ENCODE measurements at places on chromosomes 1 and 21. TPM values are rescaled to one million over a fixed set of nuclear protein-coding genes. Genes with fewer than 3 reads are reported as not detected.

GRCh38 chr1:27504588-27505419, 14.8 kb upstream of the WASF2 start:
- no peak for DNase-seq

GRCh38 chr1:218811497-218811896, 362.2 kb upstream of the LYPLAL1 start:
- no peak for DNase-seq

DNA sequence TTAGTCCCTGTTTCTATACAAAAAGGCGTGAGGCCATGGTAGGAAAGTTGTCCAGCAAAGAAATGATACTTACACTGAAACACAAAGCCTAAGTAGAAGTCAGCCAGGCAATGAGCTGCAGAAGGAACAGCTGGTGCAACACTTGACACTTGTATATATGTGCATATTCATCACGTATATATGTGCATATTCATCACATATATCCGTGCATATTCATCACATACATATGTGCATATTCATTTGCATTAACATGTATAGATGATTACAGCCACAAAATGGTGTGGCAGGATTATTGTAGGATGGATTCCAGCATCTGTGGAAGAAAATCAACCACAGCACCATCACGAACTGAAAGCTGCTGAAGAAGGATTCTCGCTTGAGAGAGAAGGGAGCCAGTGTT, 189.0 kb upstream of the RGS18 start:
- DNase-seq, result no peak

DNA sequence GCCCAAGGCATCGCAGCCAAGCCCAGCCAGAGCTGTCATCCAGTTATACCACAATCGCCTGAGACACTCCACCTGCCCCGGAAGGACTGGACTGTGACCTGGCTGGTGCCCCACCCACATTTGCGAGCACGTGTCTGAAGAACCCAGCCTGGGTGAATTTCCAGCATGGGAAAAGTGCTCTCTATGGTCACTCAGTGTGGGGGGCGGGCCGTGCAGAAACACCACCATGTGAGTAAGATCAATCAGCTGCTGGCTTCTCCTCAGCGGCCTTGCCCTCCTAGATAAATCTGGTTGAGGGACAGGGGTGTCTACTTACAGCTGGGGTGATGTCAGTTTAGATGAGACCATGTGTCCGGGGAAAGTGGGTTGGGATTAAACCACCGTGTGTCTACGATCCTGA, 44.8 kb downstream of the URB1 start:
- no peak for DNase-seq

The CCDC30 gene
- total RNA-seq, result 5.4 TPM

GRCh38 chr21:33020558-33021100, 5.1 kb upstream of the OLIG2 start:
- DNase-seq, result no peak

- no peak for DNase-seq
These were observed 475.0 kb downstream of the SMYD3 start for GRCh38 chr1:246032031-246032551.

DNA sequence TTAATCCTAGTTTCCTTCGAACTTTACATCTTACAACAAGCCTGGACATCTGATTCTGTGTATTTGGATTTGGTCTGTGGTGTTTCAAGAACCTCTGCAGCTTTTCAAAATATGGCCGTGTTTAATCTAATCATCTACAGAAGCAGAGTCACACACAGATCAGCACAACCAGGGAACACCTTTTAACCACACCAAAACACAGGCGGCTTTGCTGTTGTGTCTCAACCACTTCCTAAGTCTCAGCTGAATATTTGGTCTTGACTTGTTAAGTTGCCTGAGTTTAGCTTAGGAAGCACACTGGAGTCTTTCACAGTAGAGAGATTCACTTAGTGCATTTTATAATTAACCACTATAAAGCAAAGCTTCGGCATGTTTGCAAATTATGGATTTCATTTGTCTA, 17.1 kb downstream of the ADAMTS5 start:
- DNase-seq, result no peak

The ZBTB8A gene
- not detected for total RNA-seq

- DNase-seq, result no peak
These were observed 34.8 kb upstream of the TENT5C start for GRCh38 chr1:117570988-117571409.

- DNase-seq, result peak; percentile 72
These were observed 29.3 kb downstream of the SLC66A1 start for GRCh38 chr1:19341201-19342061.

GRCh38 chr1:33097137-33097611, 16.2 kb downstream of the AZIN2 start:
- no peak for DNase-seq

DNA sequence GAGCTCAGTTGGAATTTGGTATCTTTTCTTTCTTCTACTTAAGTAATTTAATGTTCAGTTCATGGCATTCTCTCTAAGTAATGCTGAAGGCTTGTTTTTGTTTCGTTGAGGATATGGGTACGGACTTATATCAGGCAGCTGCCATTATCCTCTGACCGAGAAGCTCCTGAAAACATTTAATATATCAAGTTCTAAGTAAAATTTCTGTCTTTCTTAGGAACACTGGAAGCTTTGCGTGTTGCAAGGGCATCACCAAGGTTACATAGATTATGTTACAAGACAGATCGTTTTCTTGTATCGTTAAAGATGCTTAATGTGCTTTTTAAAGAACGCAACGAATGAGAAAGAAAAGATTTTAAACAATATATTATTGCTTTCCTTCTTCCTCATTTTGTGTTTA, 1.0 kb upstream of the GALNT2 start:
- no peak for DNase-seq

The TDRD10 gene
- not detected for total RNA-seq

The SLC1A7 gene
- not detected for total RNA-seq

GRCh38 chr1:33428661-33429060, 2.2 kb downstream of the PHC2 start:
- DNase-seq, result no peak

DNA sequence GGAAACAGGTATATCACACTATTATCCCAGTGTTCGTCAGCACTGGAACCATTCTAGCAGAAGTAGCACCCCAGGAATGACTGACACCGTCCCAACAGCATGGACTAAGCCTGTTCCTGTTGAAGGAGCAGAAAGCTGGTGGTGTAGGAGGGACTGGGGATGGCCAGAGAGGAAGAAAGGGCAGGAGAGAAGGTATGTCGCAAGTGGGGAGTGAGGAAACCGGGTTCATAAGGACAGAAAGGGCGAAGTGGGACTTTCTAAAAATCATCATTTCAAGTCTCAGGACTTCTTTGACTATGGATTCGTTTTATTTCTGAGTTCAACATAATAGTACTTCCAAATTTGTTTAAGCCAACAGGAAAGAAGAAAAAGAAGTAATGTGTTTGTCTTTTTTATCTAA, 19.7 kb upstream of the MX1 start:
- no peak for DNase-seq

The ALPL gene
- not detected for total RNA-seq

GRCh38 chr1:20429296-20429695, 56.7 kb downstream of the CAMK2N1 start:
- DNase-seq, result no peak

The SPATC1L gene
- 11.2 TPM for total RNA-seq

- DNase-seq, result no peak
These were observed 82.4 kb downstream of the SMYD2 start for GRCh38 chr1:214363386-214363785.

- DNase-seq, result no peak
These were observed 14.7 kb upstream of the NPHP4 start for GRCh38 chr1:6006882-6007281.

The FAM167B gene
- total RNA-seq, result 1.5 TPM

The FAM72D gene
- 0.31 TPM for total RNA-seq

The PIK3C2B gene
- total RNA-seq, result 39.5 TPM

DNA sequence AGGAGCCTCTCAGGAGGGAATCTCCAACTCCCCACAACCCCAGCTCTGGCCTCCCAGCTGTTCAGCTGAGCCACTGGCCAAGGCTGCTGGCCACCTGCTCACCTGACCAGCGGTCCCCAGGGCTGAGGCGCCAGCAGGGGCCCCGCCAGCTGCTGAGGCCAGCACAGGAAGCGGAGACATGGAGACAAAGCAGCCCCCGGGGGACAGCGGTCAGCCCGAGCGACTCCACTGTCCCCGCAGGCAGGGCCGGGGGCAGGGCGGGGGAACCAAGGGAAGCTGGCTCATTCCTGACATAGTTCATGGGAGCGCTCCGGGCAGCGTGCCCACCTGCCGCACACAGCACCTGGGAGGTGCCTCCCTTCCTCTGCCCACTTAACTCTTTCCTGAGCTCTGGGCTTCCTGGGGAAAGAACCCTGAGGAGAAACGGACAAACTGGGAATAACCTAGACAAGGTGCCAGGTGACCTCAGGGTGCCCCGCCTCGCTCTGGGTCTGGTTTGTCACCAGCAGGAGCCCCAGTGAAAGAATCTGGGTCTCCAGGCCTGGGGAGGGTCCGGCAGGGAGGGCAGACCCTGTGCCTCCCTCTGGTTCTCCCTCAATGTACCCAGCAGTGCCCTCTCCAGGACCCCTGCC, 10.7 kb downstream of the EPHA2 start:
- no peak for DNase-seq

GRCh38 chr1:218397752-218398339, 52.7 kb downstream of the TGFB2 start:
- DNase-seq, result no peak

GRCh38 chr1:52159033-52159789, 17.3 kb downstream of the ZFYVE9 start:
- DNase-seq, result no peak

GRCh38 chr1:111213412-111213811, 13.0 kb upstream of the DENND2D start:
- DNase-seq, result no peak

The HFM1 gene
- not detected for total RNA-seq

DNA sequence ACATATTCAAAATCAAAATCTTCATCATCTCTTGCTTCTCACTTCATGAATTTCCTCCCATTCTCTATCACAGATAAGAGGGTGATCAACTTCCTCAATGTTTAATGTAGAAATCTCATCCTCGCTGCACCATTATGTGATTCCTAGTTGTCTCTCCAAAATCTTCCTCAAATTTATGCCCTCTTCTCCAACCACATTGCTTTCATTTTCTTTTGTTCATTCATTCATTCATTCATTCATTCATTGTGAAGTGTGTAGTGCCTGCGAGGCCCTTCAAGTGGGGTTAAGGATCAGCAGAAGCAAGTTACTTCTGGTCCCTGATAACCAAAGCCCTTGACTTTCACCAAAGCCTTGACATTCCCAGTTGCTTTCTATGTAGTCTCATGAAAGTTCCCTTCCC, 33.5 kb upstream of the HIVEP3 start:
- DNase-seq, result no peak

The TRIM63 gene
- total RNA-seq, result not detected

DNA sequence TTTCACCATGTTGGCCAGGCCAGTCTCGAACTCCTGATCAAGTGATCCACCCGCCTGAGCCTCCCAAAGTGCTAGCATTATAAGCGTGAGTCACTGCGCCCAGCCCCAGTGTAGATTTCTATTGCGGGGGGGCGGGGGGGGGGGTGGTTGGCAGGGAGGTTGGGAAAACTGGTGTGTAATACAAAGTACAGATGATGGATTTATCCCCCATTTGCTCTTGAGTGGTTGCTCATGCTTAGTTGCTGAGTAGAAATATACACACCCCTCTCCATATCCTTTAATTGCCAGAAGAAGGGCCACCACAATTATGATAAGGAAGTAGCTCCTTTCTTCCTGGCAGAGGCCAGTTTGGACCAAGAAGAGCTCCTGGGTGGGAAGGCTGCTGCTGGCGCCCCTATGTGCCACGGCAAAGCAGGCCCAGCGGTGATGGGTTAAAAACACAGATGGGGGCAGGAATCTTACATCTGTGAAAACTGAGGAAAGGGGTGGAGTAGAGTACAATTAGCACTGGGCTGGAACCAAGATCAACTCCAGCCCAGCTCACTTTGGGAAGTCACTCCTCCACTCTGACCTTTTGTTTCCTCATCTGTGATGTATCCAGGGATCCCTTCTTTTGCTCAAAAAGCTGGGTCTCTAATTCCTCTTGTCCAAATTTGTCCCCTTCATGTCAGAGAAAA, 55.2 kb downstream of the MRPL37 start:
- DNase-seq, result no peak

DNA sequence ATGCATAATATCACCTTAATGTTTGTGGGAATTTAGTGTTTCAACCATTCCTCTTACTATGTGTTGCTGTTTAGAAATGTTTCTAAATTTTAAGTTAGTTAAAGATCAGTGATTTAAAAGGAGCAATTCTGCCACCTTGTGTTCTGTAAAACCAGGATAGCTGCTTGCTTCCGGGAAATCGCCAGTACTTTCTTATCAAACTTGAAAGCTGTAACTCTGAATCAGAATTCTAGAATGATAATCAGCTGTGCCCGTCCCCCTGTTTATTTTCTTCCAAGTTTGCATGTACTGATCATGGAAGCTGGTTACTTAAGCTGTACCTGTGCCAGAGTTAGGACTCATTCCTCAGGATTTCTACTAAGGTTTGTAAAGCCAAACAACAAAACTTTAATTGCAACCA, 656.4 kb downstream of the LTN1 start:
- no peak for DNase-seq

GRCh38 chr1:27106561-27107323, 48.2 kb downstream of the SLC9A1 start:
- no peak for DNase-seq

The GJA5 gene
- not detected for total RNA-seq

The OLFM3 gene
- not detected for total RNA-seq

- no peak for DNase-seq
These were observed 14.1 kb downstream of the PEA15 start for GRCh38 chr1:160219062-160219929.

- DNase-seq, result no peak
These were observed 912 bp upstream of the PKNOX1 start for GRCh38 chr21:42973309-42973990.

DNA sequence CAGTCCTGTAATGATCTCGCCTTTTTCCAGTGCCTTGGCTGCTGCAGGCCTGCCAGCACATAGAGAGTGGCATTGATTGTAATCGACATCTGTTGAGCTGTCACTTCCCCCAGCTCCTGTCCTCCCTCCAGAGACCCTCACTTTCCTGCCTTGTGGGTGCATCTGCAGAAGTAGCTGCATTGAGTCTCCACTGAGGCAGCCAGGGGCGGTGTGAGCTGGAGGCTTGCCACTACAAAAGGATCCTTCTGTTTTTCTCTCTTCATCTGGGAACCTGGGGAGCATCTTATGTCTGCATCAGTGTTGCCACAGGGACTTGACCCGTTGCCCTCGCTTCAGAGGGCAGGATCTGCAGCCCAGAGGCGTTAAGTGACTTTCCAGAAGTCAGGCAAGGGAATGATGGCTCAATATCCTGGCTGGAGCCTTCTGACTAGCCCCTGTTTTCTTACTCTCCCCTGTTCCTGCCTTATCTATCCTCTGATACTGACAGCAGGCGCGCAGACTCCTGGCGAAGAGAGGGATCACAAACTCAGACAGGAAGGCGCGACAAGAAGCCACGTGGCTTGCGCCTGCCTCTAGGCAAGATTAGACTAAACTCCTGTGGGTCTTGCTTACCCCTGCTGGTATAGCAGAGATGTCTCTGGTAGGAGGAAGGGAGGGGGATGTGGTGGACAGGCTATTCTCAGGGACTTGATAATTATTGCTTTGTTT, 13.3 kb upstream of the FMOD start:
- DNase-seq, result no peak

All from naive thymus-derived CD8-positive, alpha-beta T cell (primary cell).